ENCODE measurements at places on chromosomes 13 and 19.

- DNase-seq, result no peak
Observed at GRCh38 chr13:79442221-79442620, 36.2 kb upstream of the RBM26 start.

DNA sequence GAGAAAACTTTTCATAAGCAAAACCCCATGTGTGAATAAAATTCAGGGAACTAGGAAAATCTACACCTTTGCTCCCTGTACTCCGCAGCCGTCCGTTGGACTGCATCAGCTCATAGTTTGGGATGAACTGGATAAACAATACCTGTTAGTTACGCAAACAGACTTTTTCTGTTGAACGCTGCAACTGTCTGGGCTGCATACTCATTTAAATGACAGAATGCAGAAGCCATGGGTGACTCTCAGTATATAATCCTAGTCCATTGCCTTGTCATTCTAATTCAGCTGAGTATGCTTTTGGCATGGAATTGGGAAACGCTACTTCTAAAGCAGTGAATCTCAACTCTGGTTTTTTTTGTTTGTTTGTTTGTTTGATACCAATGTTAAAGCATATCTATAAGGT is 151.6 kb downstream of the SLITRK1 start:
- no peak for DNase-seq

DNA sequence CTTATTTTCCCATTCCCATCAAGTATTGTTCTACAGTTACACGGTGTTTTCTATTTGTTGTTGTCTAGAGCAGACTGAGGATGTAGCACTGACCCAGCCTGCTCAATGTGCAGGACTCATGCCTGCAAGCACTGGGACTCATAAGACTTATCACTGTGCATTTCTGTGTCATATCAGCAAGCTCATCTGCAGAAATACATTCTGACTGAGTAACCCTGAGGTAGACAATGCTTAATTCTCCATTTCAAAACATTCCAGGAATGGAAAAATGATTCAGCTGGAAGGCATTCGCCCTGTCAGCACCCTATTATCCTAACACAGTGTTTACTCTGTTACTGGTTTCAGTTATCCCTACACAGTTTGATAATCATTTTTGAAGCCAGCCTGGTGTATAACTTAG is 2506.4 kb downstream of the PCDH9 start:
- DNase-seq, result no peak

- DNase-seq, result peak; percentile 84
Observed at GRCh38 chr19:518598-519231, 11.4 kb downstream of the TPGS1 start.

DNA sequence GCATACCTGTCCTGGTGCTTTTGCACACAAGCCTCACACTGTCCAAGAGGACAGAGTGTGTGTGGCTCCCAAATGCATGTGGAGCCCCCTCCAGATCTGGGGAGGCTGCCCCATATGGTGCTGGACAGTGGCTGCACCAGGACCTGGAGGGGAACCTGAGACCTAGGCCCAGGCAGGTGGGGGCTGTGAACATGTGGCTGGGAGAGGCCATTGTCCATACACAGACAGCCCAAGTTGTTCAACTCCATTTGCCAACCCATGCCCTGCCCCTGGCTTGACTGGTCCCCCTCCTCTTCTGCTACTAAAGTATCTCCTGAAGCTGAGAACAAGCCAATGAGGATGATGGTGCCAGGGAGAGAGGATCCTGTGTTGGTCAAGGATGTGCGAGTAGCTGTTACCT is 94.0 kb downstream of the ING1 start:
- no peak for DNase-seq

- DNase-seq, result no peak
Observed at GRCh38 chr13:45122941-45123340, 2.6 kb downstream of the GTF2F2 start.
